NCI-H2171 treated with DMSO at 0.1 percent for 48 hours (cell line): ENCODE measurements at places on chromosomes 1 and 21.

GRCh38 chr1:93813076-93813475, 65.9 kb downstream of the DNTTIP2 start:
- no peak for DNase-seq

DNA sequence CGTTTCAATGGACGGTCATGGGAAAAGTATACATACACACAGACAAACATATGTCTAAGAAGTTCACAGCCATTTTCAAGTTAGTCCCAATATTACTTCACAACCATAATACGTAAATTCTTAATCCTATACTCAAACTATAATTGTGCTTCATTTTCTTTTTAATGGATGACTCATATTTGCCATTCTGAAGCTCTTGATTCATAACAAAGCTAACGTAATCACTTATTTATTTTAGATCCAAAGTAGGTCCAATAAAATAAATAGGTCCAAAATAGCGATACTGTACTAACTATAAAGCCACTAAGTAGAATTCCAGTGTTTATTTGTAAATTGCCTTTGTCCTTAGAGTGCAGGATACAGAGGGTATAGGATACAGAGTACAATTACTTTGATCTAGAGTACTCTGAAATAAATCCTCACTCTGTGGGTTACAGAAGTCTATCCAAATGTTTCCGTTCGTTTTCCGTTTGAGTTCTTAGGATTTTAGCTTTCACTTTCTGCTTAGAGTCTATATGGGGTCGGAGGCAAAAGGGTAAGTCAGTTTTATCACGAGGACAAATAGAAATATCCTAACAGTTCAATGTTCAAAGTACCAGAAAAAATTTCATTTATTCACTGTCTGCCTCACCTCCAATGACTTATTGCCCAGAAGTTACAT, 8.8 kb upstream of the C1orf115 start:
- DNase-seq, result no peak

- no peak for DNase-seq
Measured at GRCh38 chr1:202015662-202015937, 5.2 kb downstream of the ELF3 start.

- no peak for DNase-seq
Measured at GRCh38 chr1:43360616-43361015, 1.8 kb downstream of the CDC20 start.

- no peak for DNase-seq
Measured at GRCh38 chr21:27840262-27840661, 873.4 kb upstream of the ADAMTS5 start.

GRCh38 chr1:238254935-238255334, 364.2 kb upstream of the ZP4 start:
- no peak for DNase-seq

DNA sequence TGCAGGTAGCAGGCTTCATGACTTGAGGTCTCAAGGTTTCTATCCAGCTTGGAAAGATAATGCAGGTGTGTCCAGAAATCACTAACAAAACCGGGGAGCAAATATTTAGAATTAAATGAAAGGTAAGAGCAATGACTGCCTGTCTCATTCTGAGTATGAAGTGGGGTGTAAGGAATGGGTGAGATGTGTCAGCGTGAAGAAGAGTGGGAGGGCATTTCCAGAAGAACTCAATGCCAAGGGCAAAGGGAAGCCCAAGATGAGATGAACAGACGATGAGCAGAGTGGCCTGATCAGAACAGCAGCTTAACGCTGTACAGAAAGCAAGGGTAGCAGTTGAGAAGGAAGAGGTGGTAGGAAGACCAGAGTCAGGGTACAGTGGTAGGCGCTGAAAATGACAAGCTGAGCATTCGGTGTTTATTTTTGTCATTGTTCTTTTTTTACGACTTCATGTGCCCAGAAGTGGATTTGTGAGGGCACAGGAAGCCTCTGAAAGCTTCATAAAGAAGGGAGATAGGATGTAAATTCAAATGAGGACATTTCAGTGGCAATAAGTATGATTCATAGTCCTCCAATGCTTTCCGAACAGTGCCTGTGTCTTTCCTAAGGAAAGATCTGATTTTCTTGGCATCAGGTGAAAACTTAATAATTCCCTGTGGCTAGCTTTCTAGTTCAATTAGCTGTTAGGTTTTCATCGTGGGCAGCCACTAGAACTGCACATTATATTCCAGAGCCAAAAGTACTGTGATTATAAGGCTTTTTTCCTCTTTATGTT, 190.5 kb downstream of the APP start:
- DNase-seq, result no peak

DNA sequence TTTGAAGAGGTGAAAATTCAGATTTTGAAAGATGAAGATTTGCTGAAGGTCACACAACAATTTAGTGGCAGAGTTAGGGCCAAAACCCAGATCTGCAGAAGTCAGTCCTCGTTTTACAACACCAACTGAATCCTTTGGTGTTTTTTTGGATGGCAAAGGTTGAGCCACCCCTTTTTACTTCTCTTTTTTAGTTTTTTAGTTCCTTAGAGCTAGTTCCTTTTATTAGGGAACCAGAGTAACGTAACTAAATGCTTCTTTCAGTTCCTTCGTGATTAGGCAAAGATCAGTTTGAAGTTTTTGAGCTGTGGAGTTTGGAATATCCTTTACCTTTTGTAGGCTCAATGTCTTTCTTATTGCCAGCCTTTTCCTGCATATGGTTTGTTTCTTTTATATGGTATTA, 67.9 kb upstream of the ARID1A start:
- no peak for DNase-seq

- DNase-seq, result no peak
Measured at GRCh38 chr1:155043793-155044192, 7.3 kb upstream of the ADAM15 start.

GRCh38 chr1:67937010-67937409, 103.7 kb upstream of the GNG12 start:
- no peak for DNase-seq

DNA sequence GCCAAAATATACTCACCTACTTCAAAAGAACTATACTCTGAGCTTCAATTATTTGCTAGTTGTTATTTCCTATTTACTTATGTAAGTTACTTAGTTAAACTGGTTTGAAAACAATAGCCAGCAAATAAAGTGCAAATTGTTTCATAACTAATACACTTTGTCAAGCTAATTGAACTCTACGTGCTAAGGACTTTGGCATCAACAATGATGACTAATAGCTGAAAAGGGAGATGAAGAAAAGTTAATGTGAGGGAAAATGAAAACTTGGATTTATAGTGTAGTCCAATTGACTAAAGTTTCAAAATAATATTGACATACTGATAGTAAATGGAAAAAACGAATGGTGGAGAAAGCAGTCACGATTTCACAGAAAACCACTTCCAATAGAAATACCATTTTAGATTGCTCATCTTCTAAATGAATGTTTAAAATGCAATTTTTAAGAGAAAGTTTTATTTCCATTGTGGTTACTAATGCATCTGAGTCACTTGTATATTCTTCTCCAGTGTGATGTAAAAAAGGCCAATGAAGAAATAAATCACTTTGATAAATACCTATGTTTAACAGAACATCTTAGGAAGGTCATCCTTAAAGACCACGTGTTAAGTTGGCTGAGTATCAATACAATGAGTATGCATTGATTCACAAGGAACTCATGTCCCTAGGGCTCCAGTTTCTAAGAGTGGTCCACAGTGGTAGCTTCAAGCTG, 455.2 kb downstream of the LTN1 start:
- DNase-seq, result no peak

- DNase-seq, result no peak
Measured at GRCh38 chr1:2415337-2415736, 3.0 kb upstream of the PEX10 start.

DNA sequence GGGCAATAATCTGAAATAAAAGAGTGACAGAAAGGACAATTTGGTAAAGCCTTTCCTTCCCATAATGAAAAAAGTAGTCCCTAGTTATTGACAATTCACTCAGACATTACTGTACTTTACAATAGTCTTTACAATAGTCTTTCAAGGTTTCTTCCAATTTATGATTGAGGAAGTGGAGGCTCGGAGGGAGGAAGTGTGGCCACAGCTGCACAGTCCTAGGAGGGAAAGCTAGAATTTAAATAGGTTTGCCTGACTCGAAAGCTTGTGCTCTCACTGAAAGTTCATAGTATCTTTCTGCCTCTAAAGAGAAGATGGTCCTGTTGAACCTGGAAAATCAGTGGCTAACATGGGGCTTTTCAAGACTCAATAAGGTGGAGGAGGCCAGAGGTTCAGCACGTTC, 203.2 kb downstream of the SDCCAG8 start:
- no peak for DNase-seq

GRCh38 chr21:27424601-27425000, 457.7 kb upstream of the ADAMTS5 start:
- DNase-seq, result no peak

- DNase-seq, result no peak
Measured at GRCh38 chr21:18370301-18370700, 33.3 kb downstream of the TMPRSS15 start.

DNA sequence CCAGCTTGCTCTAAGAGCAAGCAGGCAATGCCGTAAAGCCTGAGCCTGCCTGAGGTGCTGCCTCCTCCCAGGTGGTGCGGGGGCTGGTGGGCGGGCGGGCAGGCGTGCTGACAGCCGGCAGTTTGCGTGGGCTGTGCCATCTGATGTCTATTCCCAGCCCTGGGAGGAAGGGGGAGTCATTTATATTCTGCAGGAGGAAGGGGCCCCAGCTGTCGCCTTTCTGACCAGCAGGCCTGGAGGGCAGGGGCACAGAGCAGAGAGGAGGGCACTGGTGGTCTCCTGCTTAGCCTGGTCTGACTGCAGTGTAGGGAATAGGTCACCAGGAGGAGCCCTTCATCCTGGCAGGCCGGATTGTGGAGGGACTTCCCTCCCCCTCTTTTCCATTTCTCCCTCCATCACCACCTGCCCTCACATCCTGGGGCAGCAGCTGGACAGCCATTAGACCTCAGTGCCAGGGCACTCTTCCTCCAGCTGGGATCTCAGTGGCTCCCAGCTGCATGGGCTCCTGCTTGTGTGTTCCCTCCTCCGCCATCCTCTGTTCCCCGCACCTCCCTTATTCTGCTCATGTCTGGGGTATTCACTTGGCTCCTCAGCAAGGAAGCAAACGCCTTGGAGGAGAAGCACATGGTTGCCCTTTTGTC, 4.4 kb downstream of the CYB561D1 start:
- peak; percentile 91 for DNase-seq

- no peak for DNase-seq
Measured at GRCh38 chr1:116807394-116808199, 53.4 kb downstream of the CD2 start.

GRCh38 chr1:31961536-31961935, 23.4 kb upstream of the PTP4A2 start:
- no peak for DNase-seq

- no peak for DNase-seq
Measured at GRCh38 chr1:239558991-239559390, 172.6 kb downstream of the CHRM3 start.

DNA sequence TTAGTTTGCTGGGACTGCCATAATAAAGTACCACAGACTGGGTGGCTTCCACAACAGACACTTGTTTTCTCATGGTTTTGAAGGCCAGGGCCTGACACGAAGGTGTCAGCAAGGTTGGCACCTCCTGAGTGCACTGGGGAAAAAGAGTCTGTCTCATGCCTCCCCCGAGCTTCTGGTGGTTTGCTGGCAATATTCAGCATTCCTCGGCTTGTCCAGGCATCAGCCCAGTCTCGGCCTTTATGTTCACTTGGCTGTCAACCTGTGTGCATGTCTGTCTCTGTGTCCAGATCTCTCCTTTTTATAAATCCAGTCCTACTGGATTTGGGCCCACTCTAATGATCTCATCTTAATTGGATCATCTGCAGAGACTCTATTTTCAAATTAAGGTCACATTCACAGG, 72.6 kb downstream of the DOP1B start:
- DNase-seq, result no peak

DNA sequence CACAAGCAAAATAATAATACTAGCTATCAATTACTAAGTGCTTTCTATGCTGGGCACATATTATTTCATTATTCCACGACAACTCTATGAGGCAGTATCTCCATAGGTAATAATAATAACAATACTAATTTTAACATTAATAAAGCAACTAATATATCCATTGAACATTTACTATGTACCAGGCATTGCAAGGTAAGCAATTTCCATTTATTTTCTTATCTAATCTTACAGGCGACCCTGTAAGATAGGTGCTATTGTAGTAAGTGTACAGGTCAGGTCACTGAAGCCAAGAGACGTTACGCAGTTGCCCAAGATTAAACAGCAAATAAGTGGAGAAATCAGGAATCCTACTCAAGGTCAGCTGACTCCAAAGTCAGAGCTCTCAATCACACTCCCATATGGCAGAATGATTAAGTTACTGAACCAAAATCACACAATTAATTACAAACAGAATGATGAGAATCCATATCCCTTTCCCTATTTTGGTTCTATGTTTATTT, 198.4 kb downstream of the SLC45A1 start:
- DNase-seq, result peak; percentile 85

- no peak for DNase-seq
Measured at GRCh38 chr1:214900590-214900989, 181.9 kb upstream of the KCNK2 start.

DNA sequence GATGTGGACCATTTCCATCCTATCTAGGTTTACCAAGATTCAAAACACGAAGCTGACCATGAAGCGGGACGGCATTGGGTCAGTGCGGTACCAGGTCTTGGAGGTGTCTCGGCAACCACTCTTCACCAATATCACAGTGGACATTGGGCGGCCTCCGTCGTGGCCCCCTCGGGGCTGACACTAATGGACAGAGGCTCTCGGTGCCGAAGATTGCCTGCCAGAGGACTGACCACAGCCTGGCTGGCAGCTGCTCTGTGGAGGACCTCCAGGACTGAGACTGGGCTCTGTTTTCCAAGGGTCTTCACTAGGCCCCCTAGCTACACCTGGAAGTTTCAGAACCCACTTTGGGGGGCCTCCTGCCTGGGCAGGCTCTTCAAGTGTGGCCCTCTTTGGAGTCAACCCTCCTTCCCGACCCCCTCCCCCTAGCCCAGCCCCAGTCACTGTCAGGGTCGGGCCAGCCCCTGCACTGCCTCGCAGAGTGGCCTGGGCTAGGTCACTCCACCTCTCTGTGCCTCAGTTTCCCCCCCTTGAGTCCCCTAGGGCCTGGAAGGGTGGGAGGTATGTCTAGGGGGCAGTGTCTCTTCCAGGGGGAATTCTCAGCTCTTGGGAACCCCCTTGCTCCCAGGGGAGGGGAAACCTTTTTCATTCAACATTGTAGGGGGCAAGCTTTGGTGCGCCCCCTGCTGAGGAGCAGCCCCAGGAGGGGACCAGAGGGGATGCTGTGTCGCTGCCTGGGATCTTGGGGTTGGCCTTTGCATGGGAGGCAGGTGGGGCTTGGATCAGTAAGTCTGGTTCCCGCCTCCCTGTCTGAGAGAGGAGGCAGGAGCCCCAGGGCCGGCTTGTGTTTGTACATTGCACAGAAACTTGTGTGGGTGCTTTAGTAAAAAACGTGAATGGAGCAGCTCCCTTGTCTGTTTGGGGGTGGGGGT, 864 bp upstream of the CCDC24 start:
- DNase-seq, result no peak

GRCh38 chr1:9270290-9270883, 22.3 kb upstream of the SPSB1 start:
- peak; percentile 94 for DNase-seq

DNA sequence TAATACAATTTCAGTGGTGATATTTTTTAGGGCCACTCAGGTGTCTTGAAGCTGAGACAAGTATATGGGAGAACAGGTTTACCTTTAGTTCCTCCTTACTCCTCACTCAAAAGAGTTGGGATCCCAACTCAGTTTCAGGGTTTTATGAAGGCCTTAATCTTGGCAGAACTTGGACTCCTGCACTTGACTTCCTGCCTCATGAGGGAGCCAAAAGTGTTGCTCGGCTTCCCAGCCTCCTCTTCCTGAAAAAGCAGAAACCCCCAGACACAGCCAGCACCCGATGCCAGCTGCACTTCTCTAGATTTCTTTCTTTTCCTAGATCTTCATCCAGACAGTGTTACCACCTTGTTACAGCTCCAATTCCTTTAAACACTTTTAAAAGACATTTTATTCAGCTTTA, 70.8 kb upstream of the TMPRSS2 start:
- no peak for DNase-seq
